ENCODE measurements at places on chromosomes 11 and 22.

- DNase-seq, result no peak
Measured at GRCh38 chr22:18068381-18068988, 9.3 kb upstream of the PEX26 start.

DNA sequence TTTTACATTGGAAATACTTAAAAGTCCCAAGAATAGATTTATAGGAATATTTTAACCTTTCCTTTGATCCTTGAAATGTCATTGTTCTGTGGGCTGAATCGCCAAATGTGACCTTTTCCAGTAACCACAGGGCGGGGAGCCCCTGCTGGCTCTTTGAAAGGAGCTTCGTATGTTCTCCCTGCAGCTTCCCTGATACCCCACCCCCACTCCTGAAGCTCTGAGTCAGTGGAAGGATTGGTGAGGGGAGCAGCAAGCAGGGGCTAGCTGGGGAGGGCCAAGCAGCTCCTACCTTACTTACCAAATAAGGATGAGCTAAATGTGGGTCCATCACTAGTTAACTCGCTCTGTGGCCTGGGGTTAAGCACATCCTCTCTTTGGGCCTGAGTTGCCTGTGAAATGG is 87.7 kb downstream of the CHST1 start:
- no peak for DNase-seq

GRCh38 chr11:47688991-47689390 is 26.2 kb downstream of the AGBL2 start:
- DNase-seq, result no peak

GRCh38 chr11:100883830-100884229 is 196.7 kb downstream of the ARHGAP42 start:
- no peak for DNase-seq

- no peak for DNase-seq
Measured at GRCh38 chr22:32619614-32620426, 145.2 kb downstream of the FBXO7 start.

GRCh38 chr11:70669281-70669680 is 271.0 kb downstream of the CTTN start:
- DNase-seq, result no peak

DNA sequence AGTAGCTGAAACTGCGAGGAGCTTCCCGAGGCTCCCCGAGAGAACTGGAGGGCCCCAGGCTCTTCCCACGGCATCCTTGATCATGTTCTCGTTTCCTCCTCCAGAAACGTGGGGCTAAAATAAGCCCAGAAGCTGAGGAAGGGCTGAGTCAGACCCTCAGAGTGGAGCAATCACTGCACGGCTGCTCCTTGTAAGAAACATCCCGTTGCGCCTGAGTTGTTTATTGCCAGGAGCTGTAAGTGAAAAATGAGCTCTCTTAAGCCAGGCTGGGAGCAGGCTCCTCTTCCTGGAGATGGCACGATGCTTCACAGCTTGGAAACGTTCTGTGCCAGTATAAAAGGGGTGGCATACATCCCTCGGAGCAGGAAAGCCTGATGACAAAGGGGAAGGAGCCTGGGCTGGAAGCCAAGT is 47.3 kb upstream of the SYN3 start:
- DNase-seq, result no peak

DNA sequence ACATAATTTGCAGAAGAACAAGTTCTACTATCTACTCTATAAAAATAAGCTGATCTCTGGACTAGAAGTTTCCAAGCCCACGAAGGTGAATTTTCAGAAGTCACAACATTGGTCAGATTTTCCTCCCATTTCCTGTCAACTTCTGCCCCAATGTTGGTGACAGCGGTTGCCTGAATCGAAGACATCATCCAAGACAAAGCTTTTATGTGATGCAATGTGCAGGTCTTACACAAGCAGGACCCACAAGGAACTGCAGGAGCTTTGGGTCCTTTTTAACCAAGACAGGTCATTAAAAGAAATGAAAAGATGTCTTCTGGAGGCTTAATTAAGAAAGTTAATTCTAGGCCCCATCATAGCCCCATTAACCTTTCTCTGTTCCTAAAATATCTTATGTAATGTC is 125.6 kb upstream of the BLID start:
- no peak for DNase-seq

DNA sequence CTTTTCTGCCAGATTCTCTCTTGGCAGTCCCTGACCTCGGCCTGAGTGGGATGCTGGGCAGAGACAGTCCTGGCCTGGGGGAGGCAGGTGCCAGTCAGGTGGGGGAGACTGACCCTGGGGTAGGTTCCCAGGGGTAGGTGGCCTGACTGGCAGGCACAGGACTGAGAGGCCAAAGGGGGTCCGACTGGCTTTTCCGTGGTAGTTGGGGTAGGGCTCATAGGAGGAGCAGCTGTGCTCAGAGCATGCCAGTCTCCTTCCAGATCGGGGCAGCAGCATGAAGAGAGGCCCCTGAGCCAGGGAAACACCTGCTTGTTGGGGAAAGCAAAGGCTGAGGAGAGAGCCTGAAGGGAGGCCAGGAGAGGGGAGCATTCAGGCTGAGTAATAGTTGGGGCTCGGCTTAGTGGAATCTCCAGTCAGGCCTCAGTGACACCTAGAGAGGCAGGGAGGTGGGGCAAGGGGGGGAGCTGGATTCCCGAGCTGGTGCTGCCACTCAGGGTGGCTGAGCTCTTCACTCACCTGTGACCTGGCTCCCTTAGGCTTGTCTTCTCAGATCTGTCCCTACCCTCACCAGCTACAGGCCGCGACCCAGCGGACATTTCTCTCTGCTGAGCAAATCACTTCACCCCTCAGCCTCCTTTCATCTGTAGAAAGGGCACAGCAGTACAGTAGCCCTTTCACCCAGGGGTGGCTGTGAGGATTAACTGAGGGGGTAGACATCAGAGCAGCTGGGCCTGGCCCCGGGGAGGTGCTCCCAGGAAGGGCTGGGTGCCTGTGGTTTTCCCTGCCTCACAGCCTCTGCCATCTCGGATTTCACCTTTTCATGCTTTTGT is 26.2 kb downstream of the MCM5 start:
- DNase-seq, result no peak

GRCh38 chr22:47515384-47516125 is 753.1 kb downstream of the TBC1D22A start:
- DNase-seq, result no peak

- no peak for DNase-seq
Measured at GRCh38 chr11:25734591-25735211, 597.2 kb upstream of the ANO3 start.

GRCh38 chr11:121904148-121904547 is 211.9 kb downstream of the BLID start:
- no peak for DNase-seq

DNA sequence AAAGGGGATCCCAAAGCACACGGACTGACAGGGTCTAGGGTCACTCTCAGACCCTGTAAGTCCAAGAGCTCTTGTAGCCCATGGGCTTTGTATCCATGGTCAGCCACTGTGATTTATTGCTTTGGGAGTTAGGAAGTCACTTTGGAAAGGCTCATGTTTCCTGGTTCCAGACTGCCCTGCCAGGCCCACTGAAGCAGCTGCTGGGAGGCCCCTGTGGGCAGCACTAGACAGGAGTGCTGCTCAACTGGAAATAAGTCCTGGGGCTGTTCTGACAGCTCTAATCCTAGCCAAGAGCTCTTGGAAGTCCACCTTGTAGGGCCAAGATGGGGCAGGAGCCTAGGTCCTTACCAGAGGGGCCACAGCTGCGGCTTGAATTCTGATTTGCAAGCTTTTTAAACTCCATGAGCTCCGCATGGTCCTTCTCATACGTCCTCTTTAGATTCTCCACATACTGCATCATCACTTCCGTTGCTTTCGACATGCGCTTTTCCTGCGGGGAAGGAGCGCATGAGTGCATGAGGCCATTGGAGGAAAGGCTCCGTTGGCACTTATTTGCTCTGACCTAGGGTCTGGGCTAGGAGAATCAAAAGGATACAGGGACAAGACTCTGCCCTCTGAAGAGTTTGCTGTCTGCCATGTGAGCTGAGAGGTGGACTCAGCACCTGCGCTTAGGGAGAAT is 32.2 kb upstream of the LYVE1 start:
- DNase-seq, result no peak

DNA sequence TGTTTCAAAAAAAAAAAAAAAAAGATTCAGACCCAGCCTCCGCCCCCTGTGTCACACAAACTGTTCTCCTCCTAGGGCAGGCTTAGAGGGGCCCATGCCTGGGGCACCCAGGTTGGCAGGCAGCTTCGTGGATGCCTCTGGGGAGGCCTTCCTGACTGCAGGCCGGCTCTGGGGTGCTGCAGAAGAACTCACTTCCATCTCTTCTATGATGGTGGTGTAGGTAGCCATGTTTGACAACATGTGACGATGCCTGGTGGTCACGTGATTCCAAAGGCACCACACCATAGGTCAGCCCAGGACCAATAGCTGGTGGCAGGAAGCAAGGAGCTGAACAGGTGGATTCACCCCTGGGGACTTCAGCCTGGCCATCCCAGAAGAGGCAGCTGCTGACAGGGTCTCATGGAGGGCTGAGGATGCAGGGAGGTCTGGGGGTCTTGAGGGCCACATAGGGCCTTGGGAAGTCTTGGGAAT is 24.1 kb upstream of the CELSR1 start:
- no peak for DNase-seq

- no peak for DNase-seq
Measured at GRCh38 chr11:67503119-67504004, 1.8 kb downstream of the PITPNM1 start.

GRCh38 chr11:92653454-92653853 is 316.0 kb upstream of the MTNR1B start:
- DNase-seq, result no peak

DNA sequence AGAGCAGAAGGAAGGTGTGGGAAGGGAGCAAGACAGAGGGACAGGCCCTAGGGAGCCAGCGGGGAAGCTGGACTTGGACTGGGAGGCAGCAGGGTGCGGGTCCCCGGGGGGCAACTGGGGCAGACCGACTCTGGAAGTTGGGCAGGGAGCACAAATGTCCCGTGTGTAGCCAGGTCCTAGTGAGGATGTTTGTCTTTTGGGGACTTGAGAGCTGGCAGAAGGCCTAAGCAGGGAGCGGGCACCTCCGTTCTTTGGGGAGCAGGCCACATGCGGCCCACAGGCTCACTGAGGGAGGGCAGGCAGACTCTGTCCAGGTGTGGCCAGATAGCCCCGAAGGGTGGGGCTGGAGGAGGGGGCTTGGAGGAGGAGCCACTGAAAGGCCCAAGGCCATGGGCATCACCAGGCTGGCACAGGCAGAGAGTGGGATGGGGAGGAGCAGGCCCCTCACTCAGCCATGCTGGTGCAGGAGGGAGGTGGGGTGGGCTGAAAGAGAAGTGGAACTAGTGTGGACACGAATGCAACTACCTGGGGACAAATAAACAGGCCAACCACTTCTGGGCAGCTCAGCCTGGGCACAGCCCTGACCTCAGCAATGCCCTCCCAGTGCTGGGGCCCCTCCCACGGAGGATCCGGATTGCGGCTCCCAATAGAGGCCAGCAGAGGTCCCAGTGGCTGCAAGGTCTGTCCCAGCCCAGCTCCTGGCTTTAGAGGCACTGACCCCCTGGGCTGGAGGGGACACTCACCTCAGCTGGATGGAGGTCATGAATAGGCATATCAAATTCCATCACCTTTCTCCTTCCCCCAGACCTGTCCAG is 1.3 kb upstream of the SCARF2 start:
- DNase-seq, result no peak

DNA sequence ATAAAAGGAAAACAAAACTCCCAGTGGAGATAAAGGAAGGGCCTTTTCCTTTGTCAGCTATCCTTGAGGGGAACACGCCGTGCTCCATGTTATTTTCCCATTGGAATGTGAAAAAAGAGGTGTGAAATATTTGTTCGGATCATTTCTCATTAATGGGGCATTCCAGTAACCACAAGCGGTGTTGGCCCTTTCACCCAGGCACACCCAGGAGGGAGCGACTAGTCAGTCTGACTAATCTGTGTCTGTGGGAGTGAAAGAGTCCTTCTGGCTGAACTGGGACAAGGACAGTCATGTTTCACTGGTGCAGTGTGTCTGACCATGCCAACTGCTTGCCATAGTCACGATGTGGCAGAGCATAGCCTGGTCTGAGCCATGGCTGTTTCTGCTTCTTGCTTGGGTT is 13.0 kb upstream of the MYEOV start:
- no peak for DNase-seq

DNA sequence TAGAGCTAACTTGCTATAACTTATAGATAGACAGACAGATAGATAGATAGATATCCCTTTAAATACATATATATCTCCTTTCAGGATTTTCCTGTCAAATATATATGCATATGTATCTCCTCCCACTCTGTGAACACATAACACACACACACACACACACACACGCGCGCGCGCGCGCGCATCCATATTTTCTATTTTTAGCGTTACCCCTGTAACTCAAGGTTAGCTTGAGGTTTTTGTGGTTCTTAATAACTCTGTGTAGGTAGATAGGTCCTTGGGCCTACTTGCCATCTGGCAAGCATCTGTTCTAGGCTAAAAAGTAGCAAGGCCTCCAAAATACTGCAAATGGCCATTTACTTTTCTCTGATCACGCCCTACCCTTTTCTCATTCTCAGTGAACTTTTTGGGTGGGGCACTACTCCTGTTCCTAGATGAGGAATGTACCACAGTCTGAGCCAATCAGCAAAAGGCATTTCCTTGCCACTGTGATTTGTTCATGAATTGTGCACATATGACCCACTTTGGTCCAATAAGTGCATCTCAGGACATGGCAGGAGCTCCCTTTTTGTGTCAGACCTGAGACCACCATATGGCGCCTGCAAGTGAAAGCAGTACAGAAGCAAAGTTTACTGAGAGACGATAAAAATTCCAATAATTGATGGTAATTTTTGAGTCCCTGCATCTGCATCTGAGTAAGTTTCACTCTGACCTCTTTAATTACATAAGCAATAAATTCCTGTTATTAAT is 740.5 kb upstream of the API5 start:
- DNase-seq, result no peak

DNA sequence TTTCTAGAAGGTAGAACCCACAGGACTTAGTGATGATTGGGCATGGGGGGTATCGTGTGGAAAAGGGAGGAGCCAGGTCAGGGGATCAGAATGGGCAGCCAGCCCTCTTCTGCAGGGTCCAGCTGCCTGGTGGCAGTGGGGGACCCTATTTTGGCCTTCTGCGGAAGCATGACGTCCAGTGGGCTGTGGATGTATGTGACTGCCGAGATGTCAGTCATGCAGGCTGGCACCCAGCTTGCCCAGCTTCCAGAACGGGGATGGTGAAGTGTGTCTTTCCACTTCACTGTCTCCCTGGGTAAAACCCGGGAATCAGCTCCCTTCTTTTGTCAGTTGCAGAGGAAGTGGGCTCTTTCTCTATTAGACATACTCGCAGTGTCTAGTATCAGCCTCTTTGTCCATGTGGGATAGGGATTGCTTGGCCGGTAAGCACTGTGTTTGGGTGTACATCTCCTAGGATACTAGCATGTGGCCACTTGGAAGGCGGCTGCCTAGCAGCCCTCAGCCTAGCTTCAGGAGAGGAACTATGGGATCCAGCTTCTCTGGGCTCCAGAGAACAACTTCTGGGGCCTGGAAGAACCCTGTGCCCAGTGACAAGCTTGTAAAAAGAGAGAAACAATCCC is 51.4 kb downstream of the GRIK4 start:
- DNase-seq, result no peak

GRCh38 chr11:113642090-113642489 is 64.0 kb downstream of the TMPRSS5 start:
- no peak for DNase-seq
